ENCODE measurements at places on chromosomes 2 and 18. TPM values are rescaled to one million over a fixed set of nuclear protein-coding genes. Genes with fewer than 3 reads are reported as not detected.

GYPC gene
- 18.0 TPM for polyA plus RNA-seq

FSHR gene
- polyA plus RNA-seq: not detected

AQP12A gene
- polyA plus RNA-seq: 3.0 TPM

CXCR1 gene
- polyA plus RNA-seq: 0.07 TPM

DNA sequence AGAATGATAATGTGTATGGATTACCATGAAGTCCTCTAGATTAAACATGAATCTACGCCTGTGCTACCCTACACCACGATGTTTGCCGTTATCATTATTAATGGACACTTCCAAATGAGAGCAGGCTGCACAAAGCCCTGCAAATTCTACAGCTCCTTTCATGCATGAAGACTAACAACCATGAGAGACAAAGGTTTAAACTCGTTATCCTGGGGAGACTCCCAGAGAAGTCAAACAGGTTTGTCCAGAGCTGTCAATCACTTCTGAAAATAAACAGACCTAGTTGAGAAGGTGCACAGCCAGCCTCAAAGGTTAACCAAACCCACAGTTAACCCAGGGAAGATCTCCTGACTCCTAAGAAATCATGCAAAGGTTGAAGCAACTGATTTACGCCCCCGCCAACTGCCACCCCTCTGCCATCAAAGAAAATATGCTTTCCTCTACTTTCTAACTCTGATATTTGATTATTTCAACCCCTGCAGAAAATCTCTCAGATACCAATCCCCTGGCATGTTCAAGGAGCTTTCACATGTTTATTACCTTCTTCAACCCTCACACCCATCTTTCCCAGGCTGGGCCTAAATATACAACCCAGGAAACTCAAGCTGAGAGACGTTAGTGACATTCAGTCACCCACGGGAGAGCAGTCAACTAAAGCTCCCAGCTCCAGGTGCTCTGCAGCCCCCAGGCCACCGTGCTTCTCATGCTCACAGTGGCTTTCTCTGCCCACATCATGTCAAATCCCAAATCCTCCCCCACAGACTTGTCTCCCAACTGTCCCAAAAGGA, 35.9 kb downstream of the MYO5B start:
- no peak overlapping the region for H3K4me3 ChIP-seq
- H3K27ac ChIP-seq: no peak overlapping the region
- no peak for DNase-seq

DNA sequence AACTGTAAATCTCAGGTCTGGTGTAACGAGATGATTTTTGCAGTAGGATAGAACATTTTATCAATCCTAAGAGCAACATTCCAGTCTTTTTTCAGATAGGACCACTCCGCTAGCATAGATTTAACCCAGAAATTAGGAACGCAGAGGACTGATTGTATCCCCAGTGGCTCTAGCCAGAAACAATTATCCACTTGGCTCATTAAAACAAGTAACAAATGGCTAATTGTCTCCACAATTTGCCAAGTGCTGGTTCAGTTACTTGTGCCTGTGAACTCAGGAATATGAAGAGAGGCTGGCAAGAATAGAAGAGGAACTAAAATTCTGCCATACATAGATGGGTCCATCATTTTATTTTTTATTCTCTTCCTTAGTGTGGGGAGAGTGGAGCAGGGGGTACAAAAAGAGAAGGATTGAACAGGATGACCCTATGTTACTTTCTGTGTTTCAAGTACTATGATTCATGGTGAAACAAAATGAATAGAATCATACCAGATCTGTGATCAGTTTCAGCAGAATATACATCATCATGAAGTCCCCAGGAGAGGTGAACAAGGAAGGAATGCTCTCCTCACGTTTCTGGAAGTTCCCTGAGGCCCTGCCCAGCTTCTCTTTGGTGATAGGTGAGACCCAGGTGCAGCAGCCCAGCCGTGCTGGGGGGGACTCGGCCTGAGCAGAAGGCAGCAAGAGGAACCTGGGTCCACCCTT, 121.6 kb downstream of the ARL4C start:
- H3K27me3 ChIP-seq: peaks cover 18% of the 10 kb centered on the region
- H3K36me3 ChIP-seq: no peaks in the 10 kb centered on the region
- no peak for DNase-seq

GRCh38 chr2:152890736-152891135, 172.3 kb downstream of the ARL6IP6 start:
- no peak overlapping the region for H3K4me3 ChIP-seq
- H3K27me3 ChIP-seq: no peaks in the 10 kb centered on the region
- no peaks in the 10 kb centered on the region for H3K4me1 ChIP-seq
- no peaks in the 10 kb centered on the region for H3K36me3 ChIP-seq
- no peak overlapping the region for H3K27ac ChIP-seq
